ENCODE measurements at places on chromosomes 13 and 19. TPM values are rescaled to one million over a fixed set of nuclear protein-coding genes. Genes with fewer than 3 reads are reported as not detected.

CACNG7 gene
- total RNA-seq, result 1.4 TPM

CABP5 gene
- total RNA-seq, result not detected

GRCh38 chr19:55671054-55671378, 4.0 kb upstream of the EPN1 start:
- no peaks in the 10 kb centered on the region for H3K27me3 ChIP-seq
- no peak for DNase-seq
- H3K4me1 ChIP-seq, result peaks cover 19% of the 10 kb centered on the region

GRCh38 chr19:35623327-35624010, 5.4 kb upstream of the RBM42 start:
- no peaks in the 10 kb centered on the region for H3K27me3 ChIP-seq
- no peaks in the 10 kb centered on the region for H3K4me1 ChIP-seq
- H3K36me3 ChIP-seq, result no peaks in the 10 kb centered on the region
- H3K4me3 ChIP-seq, result no peak overlapping the region

PCDH20 gene
- 10.2 TPM for total RNA-seq

- DNase-seq, result no peak
- H3K4me1 ChIP-seq, result no peaks in the 10 kb centered on the region
- no peak overlapping the region for H3K27ac ChIP-seq
- H3K36me3 ChIP-seq, result no peaks in the 10 kb centered on the region
- H3K4me3 ChIP-seq, result no peak overlapping the region
- no peaks in the 10 kb centered on the region for H3K27me3 ChIP-seq
Observed at GRCh38 chr19:10554760-10555609, 10.8 kb downstream of the KRI1 start.

TMEM59L gene
- total RNA-seq, result 0.40 TPM

TUBB4A gene
- 4.4 TPM for total RNA-seq

DNA sequence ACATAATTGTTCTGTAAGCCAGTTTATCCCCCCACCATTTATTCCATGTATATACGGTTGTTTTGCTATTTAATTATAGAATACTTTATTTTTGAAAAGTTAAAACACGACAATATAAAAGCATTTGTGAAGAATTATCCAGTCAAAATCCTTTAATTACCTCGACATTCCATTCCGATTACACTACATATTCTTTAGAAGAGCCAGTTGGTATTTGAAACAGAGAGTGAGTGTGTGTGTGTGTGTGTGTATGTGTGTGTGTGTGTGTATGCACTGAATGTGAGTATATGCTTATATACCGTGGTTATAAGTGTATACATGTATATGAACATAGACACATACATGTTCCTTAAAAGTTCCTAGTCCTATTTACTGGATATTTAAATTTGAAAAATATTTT, 87.8 kb upstream of the KLF5 start:
- DNase-seq, result no peak
- no peaks in the 10 kb centered on the region for H3K4me1 ChIP-seq
- peak overlapping the region; percentile 58 for H3K27ac ChIP-seq
- no peak overlapping the region for H3K4me3 ChIP-seq
- H3K27me3 ChIP-seq, result no peaks in the 10 kb centered on the region

GRCh38 chr19:8642561-8642960, 12.1 kb downstream of the NFILZ start:
- no peaks in the 10 kb centered on the region for H3K36me3 ChIP-seq
- H3K4me1 ChIP-seq, result no peaks in the 10 kb centered on the region
- H3K27ac ChIP-seq, result no peak overlapping the region
- DNase-seq, result no peak

PRDX2 gene
- 589 TPM for total RNA-seq
